ENCODE measurements at places on chromosomes 2 and 18. TPM values are rescaled to one million over a fixed set of nuclear protein-coding genes. Genes with fewer than 3 reads are reported as not detected.

DNA sequence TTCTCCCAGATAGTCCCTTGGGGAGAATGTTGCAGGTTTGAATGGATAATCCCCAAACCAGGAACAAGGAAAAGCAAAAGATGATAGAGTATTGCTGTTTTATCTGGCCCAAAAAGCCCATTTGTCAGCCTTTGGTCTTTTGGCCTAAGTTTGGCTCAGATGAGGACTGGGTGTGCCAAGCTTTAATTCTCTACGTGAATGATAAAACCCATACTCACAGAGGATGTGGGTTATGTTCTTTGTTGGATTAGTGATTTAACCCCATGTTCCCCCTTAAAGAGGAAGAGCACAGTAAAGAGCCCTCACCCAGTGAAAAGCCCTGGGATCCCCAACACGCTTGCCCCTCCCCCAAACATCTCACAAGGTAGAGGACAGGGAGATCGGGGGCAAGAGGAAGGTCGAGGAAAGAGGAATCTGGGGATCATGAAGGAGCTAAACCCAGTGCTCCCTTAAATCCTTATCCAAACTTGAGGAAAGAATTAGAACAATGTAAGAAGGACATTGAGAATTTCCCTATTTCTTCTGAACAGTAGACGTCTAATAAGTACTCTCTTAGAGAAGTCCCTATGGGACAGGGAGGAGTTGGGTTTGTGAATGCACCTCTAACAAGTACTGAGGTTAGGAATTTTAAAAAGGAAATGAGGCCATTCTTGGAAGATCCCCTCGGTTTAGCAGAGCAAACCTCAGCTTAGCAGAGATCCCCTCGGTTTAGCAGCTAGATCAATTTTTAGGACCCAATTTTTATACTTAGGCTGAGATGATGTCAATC is 105.0 kb downstream of the HIBCH start:
- no peaks in the 10 kb centered on the region for H3K36me3 ChIP-seq
- H3K27me3 ChIP-seq: no peaks in the 10 kb centered on the region
- DNase-seq: no peak
- H3K4me1 ChIP-seq: no peaks in the 10 kb centered on the region
- no peak overlapping the region for H3K4me3 ChIP-seq
- peak overlapping the region; percentile 58 for H3K27ac ChIP-seq

- H3K36me3 ChIP-seq: peaks cover 49% of the 10 kb centered on the region
- H3K4me3 ChIP-seq: no peak overlapping the region
- DNase-seq: no peak
- H3K4me1 ChIP-seq: no peaks in the 10 kb centered on the region
Measured at GRCh38 chr18:21012308-21012707, 99.3 kb downstream of the ROCK1 start.

DNA sequence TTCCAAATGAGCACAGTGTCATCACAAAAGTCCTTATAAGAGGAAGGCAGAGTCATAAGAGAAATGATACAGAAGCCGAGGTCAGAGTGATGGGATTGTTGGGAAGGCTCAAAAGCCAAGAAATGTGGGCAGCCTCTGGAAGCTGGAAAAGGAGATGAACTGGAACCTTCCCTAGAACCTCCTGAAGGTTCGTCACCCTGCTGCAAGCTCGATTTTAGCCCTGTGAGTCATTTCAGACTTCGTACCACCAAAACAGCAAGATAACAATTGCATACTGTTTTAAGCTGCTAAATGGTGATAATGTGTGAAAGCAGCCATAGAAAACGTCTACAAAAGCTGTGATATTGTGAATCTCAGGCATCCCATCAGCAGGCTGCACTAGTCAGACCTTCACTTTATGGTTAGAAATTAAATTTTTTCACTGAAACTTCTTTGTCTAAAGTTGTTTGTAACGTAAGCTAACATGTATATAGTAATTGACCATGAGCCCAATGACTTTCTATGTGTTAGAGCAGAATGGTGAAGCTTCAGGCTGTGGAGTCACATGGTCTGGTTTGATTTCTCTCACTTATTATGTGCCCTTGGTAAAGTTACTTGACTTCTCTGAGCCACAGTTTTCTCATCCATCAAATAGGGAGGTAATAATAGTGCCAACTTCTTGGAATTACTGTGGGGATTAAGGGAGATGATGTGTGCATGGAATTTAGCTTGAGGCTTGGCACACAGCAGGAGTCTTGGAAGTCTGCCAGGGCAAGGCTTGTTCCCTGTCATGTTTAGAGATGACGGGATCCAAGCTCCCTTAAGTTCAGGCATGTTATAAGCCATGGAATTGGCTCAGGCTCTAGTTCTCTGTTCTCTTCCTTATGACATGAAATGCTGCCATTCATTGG is 132.0 kb upstream of the CCDC195 start:
- no peak overlapping the region for H3K27ac ChIP-seq
- H3K4me3 ChIP-seq: no peak overlapping the region
- peaks cover 7% of the 10 kb centered on the region for H3K4me1 ChIP-seq
- no peaks in the 10 kb centered on the region for H3K27me3 ChIP-seq
- H3K36me3 ChIP-seq: no peaks in the 10 kb centered on the region

GRCh38 chr2:28394331-28394877 is 1.7 kb downstream of the FOSL2 start:
- H3K4me1 ChIP-seq: peaks cover 36% of the 10 kb centered on the region
- H3K27ac ChIP-seq: peak overlapping the region; percentile 99
- H3K36me3 ChIP-seq: peaks cover 28% of the 10 kb centered on the region
- no peaks in the 10 kb centered on the region for H3K27me3 ChIP-seq
- no peak for DNase-seq

DNA sequence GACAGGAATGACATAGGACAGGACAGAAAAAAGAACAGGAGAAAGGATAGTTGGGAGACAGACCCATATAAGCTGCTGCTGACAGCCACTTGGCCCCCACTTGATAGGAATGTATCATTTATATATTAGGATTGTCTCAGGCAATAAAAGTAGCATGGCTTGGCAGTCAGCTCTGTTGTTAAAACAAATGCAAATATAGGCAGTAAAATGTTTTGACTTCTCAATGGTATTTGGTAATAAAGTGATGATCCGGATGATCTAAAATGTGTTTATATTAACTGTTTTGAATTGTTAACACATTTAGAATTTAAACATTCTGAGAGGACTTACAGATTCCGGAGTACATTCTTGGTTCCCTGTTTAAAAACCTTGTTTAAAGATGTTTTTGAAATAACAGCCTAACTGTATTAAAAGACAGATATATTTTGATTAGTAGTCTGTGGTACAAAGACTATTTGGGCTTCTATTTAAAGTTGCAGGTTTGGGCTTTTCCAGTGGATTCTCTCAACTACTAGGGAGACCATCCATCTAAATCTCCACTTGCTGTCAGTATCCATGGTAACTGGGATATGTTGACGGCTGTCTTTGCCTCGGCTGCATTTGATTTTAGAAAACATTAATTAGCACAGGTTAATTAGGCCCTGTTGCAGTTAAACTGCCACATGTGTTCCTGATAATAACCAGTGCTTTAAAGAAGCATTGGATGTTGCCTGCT is 147.6 kb downstream of the ESCO1 start:
- DNase-seq: no peak
- H3K4me3 ChIP-seq: no peak overlapping the region
- no peaks in the 10 kb centered on the region for H3K27me3 ChIP-seq
- no peaks in the 10 kb centered on the region for H3K36me3 ChIP-seq

DNA sequence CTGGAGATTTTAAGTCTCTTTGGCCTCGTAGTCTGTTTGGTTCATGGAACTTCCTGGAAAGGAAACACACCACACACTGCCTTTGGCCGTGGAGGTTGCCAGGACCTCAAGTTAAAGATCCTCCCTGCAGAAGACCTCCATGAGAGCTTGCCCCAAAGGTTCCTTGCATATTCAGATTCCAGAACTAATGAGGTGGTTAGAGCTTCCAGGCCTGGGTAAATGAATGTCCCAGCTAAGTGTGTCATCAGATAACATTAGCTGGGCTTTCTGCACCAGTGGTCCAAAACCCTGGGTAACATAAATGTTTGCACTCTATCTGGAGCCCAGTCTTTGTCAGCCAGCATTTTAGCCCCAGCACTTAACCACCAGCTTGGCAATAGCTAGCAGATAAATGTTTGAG is 122.1 kb upstream of the EML6 start:
- H3K27ac ChIP-seq: peak overlapping the region; percentile 65
- H3K36me3 ChIP-seq: no peaks in the 10 kb centered on the region
- no peak for DNase-seq
- peaks cover 100% of the 10 kb centered on the region for H3K4me1 ChIP-seq

GRCh38 chr2:69393963-69394362 is 6.9 kb upstream of the GFPT1 start:
- no peak overlapping the region for H3K27ac ChIP-seq
- no peaks in the 10 kb centered on the region for H3K4me1 ChIP-seq
- no peak overlapping the region for H3K4me3 ChIP-seq
- H3K27me3 ChIP-seq: no peaks in the 10 kb centered on the region
- H3K36me3 ChIP-seq: peaks cover 13% of the 10 kb centered on the region

DNA sequence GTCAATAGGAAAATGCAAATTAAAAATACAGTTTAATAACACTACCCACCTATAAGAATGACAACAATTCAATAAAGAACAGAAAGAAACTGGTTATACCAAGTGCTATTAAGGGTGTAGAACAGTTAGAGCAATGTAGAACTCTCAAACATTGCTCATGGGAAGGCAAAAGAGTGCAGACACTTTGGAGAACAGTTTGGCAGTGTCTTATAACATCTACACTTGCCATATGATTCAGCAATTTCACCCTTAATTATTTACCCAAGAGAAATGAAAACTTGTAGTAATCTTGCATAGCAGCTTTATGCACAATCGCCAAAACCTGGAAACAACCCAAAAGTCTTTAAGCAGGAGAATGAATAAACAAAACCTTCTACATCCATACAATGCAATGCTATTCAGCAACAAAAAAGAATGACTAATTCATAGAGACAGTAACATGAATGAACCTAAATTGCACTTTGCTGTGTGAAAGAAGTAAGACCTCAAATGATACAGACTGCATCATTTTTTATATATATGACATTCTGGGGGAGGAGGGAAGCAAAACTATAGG is 455.2 kb downstream of the THSD7B start:
- H3K27ac ChIP-seq: no peak overlapping the region
- no peaks in the 10 kb centered on the region for H3K4me1 ChIP-seq
- DNase-seq: no peak
- H3K27me3 ChIP-seq: no peaks in the 10 kb centered on the region
- no peaks in the 10 kb centered on the region for H3K36me3 ChIP-seq

GRCh38 chr2:220282236-220282635 is 654.8 kb downstream of the SLC4A3 start:
- no peak overlapping the region for H3K27ac ChIP-seq
- H3K27me3 ChIP-seq: no peaks in the 10 kb centered on the region
- no peaks in the 10 kb centered on the region for H3K4me1 ChIP-seq
- DNase-seq: no peak

DNA sequence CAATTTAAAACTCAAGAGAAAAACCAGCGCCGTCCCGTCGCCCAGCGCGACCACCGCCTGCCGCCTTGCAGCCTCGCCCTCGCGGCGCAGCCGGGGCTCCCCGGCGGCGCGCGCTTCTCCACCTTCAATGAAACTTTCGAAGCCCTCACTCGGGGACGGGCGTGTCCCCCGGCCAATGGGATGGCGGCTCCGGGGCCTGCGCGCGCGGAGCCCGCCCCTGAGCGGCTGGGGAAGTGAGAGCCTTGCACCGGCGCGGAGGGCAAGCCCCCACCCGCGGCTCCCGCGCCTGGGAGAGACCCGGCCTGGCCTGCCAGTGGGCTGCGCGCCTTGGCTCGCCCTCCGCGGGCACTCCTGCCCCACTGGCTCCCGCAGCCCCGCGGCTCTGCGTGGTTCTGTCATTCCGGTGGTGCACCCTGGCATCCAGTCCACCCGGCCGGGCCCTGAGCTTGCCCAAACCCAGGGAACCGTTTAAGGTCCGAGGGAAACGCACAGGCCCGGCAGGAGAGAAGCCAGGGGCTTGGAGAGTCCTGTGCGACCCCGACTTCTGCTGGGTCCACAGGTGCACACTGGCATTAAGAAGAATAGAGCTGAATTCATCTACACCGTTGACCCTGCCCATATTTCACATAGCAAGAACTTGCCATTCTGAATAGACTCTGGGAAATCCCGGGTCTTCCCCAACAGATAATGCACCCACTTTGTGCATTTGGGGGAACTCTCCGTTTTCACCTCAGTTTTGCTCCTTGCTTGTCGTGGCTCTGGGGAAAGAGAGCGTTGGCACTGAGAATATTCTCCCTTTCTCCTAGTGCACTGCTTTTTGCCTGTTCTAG is at the start of gene PIEZO2:
TSS of gene PIEZO2 (minus strand) at position 129 of the 830 bp plus-strand sequence. CDS start 981 bp downstream, outside the sequence.
- peaks cover 19% of the 10 kb centered on the region for H3K4me1 ChIP-seq
- DNase-seq: no peak
- peak within 1 kb of the TSS; percentile 17 for H3K4me3 ChIP-seq
- no peaks in the 10 kb centered on the region for H3K36me3 ChIP-seq
- no peak within 1 kb of the TSS for H3K27ac ChIP-seq
- H3K27me3 ChIP-seq: no peaks in the 10 kb centered on the region

GRCh38 chr2:161988589-161988988 is 85.4 kb downstream of the DPP4 start:
- no peak for DNase-seq
- no peaks in the 10 kb centered on the region for H3K4me1 ChIP-seq
- no peak overlapping the region for H3K4me3 ChIP-seq
- H3K27ac ChIP-seq: no peak overlapping the region
- H3K27me3 ChIP-seq: no peaks in the 10 kb centered on the region
- no peaks in the 10 kb centered on the region for H3K36me3 ChIP-seq

GRCh38 chr2:99819766-99820165 is 322.6 kb downstream of the AFF3 start:
- no peak overlapping the region for H3K27ac ChIP-seq
- no peak for DNase-seq
- H3K27me3 ChIP-seq: no peaks in the 10 kb centered on the region
- H3K36me3 ChIP-seq: no peaks in the 10 kb centered on the region

- H3K4me3 ChIP-seq: no peak overlapping the region
- no peak overlapping the region for H3K27ac ChIP-seq
- H3K27me3 ChIP-seq: no peaks in the 10 kb centered on the region
- no peak for DNase-seq
Measured at GRCh38 chr2:18194161-18194560, 315.7 kb downstream of the KCNS3 start.

GRCh38 chr2:4588606-4589005 is 885.2 kb downstream of the DCDC2C start:
- H3K36me3 ChIP-seq: no peaks in the 10 kb centered on the region
- H3K4me1 ChIP-seq: no peaks in the 10 kb centered on the region
- no peak overlapping the region for H3K27ac ChIP-seq
- no peak for DNase-seq
- H3K4me3 ChIP-seq: no peak overlapping the region

- no peaks in the 10 kb centered on the region for H3K4me1 ChIP-seq
- DNase-seq: no peak
- no peak overlapping the region for H3K4me3 ChIP-seq
- H3K27me3 ChIP-seq: no peaks in the 10 kb centered on the region
- H3K36me3 ChIP-seq: no peaks in the 10 kb centered on the region
- no peak overlapping the region for H3K27ac ChIP-seq
Measured at GRCh38 chr2:171327043-171327496, 106.7 kb downstream of the METTL8 start.

UBXN4 gene
- total RNA-seq: 48.7 TPM

VRK2 gene
- 14.6 TPM for total RNA-seq

FANCL gene
- total RNA-seq: 10.4 TPM

EN1 gene
- total RNA-seq: not detected

ASXL3 gene
- 4.8 TPM for total RNA-seq

MOGAT1 gene
- not detected for total RNA-seq

SPC25 gene
- 1.9 TPM for total RNA-seq

TANC1 gene
- total RNA-seq: 51.8 TPM
